ENCODE measurements at places on chromosomes 2 and 18. TPM values are rescaled to one million over a fixed set of nuclear protein-coding genes. Genes with fewer than 3 reads are reported as not detected.
A peak's percentile ranks its signal among the peaks of the same experiment; 100 is the strongest.

Gene STARD6
- total RNA-seq = not detected

Gene WDR75
- 70.2 TPM for total RNA-seq

Gene GPR75
- 1.2 TPM for total RNA-seq

Gene B3GNT7
- total RNA-seq = 6.1 TPM

Gene COQ10B
- total RNA-seq = 20.4 TPM

Gene EVX2
- not detected for total RNA-seq

Gene C2orf80
- total RNA-seq = not detected

Gene KCNJ13
- total RNA-seq = not detected

Gene NEU2
- total RNA-seq = not detected

Gene KLF7
- 15.4 TPM for total RNA-seq

Gene SPATA3
- total RNA-seq = not detected

Gene FAM98A
- total RNA-seq = 42.9 TPM

Gene ST8SIA3
- total RNA-seq = not detected

Gene SPAST
- 16.2 TPM for total RNA-seq

Gene TUBA4B
- not detected for total RNA-seq

Gene CACNB4
- 2.0 TPM for total RNA-seq

Gene WNT10A
- 1.5 TPM for total RNA-seq

- H3K4me3 ChIP-seq = no peak overlapping the region
- H3K27ac ChIP-seq = no peak overlapping the region
- no peaks in the 10 kb centered on the region for H3K27me3 ChIP-seq
- DNase-seq = no peak
- no peaks in the 10 kb centered on the region for H3K4me1 ChIP-seq
- H3K36me3 ChIP-seq = no peaks in the 10 kb centered on the region
Measured at GRCh38 chr18:56574861-56575260, 63.5 kb downstream of the TXNL1 start.

DNA sequence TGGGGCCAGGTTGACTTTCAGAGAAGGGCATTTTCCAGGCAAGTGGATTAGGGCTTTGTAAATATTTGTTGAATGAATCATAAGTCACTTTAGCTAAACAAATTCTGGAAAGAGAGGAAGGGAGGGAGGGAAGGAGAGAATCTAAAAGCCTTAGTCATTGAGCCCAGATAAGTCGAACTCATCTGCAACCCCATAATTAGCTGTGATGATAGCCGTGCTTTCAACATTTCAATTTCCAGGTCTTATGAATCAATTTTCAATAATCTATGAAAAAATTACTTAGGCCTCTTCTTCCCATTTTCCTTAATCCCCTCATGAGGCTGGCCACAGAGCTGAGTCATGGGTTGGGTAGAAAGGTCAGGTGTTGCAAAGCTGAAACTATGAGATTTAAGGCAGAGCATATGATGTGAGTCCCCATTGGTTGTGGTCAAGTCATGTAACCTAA is 111.9 kb upstream of the MAPRE2 start:
- H3K27me3 ChIP-seq = no peaks in the 10 kb centered on the region
- H3K36me3 ChIP-seq = no peaks in the 10 kb centered on the region
- peak overlapping the region; percentile 35 for H3K4me3 ChIP-seq
- H3K4me1 ChIP-seq = peaks cover 25% of the 10 kb centered on the region

GRCh38 chr2:117963446-117963845 is 50.4 kb downstream of the CCDC93 start:
- H3K27ac ChIP-seq = no peak overlapping the region
- no peak overlapping the region for H3K4me3 ChIP-seq
- H3K36me3 ChIP-seq = peaks cover 4% of the 10 kb centered on the region
- no peak for DNase-seq
- no peaks in the 10 kb centered on the region for H3K27me3 ChIP-seq
- no peaks in the 10 kb centered on the region for H3K4me1 ChIP-seq

GRCh38 chr2:110828330-110828729 is 96.0 kb downstream of the ACOXL start:
- no peak overlapping the region for H3K27ac ChIP-seq
- no peak for DNase-seq
- no peaks in the 10 kb centered on the region for H3K36me3 ChIP-seq
- no peaks in the 10 kb centered on the region for H3K4me1 ChIP-seq
- H3K27me3 ChIP-seq = no peaks in the 10 kb centered on the region

- no peaks in the 10 kb centered on the region for H3K4me1 ChIP-seq
- no peak overlapping the region for H3K4me3 ChIP-seq
- no peaks in the 10 kb centered on the region for H3K27me3 ChIP-seq
- no peak for DNase-seq
- no peaks in the 10 kb centered on the region for H3K36me3 ChIP-seq
Measured at GRCh38 chr2:175049661-175050060, 44.5 kb upstream of the CHN1 start.

GRCh38 chr2:235324324-235324723 is 169.5 kb upstream of the AGAP1 start:
- peaks cover 37% of the 10 kb centered on the region for H3K4me1 ChIP-seq
- H3K36me3 ChIP-seq = no peaks in the 10 kb centered on the region
- H3K4me3 ChIP-seq = no peak overlapping the region
- no peak overlapping the region for H3K27ac ChIP-seq

DNA sequence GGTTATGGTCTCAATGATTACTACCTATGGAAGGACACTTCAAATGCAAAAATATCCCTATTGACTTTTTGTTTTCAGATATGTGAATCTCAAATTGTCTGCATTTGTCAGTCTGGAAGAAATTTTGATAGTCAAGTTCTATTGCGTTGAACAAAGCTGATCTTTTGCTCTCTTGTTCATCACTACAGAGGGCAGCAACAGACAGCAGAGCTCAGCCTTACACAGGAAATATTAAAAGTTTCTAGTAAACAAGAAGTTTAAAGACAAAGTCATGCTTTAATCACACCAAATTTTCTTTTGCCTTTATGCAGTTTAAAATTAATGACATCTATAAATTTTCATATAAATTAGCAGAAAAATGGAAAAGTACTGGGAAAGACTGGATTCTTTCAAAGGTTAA is 617.5 kb downstream of the NR4A2 start:
- no peak overlapping the region for H3K4me3 ChIP-seq
- H3K27ac ChIP-seq = no peak overlapping the region

- H3K27ac ChIP-seq = no peak overlapping the region
- no peaks in the 10 kb centered on the region for H3K4me1 ChIP-seq
- H3K27me3 ChIP-seq = peaks cover 35% of the 10 kb centered on the region
- no peak overlapping the region for H3K4me3 ChIP-seq
Measured at GRCh38 chr2:165105926-165106325, 97.9 kb downstream of the SCN3A start.

DNA sequence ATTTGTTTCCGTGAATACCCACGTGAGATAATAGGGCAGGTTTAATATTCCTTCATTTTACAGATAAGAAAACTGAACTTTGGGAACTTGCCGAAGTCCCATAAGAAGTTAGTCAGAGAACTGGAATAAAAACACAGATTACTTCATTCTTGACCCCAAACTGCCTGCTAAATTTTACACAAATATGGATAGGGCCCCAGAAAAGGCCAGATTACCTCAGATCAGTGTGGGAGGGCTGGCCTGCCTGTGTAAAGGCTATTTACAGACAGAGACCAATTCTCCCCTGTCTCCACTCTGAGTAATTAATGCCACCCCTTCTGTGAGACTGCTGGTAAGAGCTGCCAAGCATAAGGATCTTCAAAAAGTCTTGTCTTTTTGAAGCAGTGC is 139.2 kb downstream of the MGAT5 start:
- H3K36me3 ChIP-seq = no peaks in the 10 kb centered on the region
- no peak overlapping the region for H3K4me3 ChIP-seq
- no peak for DNase-seq
- peaks cover 16% of the 10 kb centered on the region for H3K4me1 ChIP-seq
- no peaks in the 10 kb centered on the region for H3K27me3 ChIP-seq

GRCh38 chr2:113179446-113180045 is 5.8 kb downstream of the PSD4 start:
- H3K27ac ChIP-seq = no peak overlapping the region
- H3K4me3 ChIP-seq = no peak overlapping the region
- DNase-seq = no peak

GRCh38 chr18:64179556-64180080 is 30.7 kb upstream of the LINC00305 start:
- H3K27ac ChIP-seq = no peak overlapping the region
- H3K4me1 ChIP-seq = no peaks in the 10 kb centered on the region
- no peak overlapping the region for H3K4me3 ChIP-seq
- H3K27me3 ChIP-seq = no peaks in the 10 kb centered on the region
- H3K36me3 ChIP-seq = no peaks in the 10 kb centered on the region

GRCh38 chr2:205017381-205017780 is 472.1 kb downstream of the PARD3B start:
- H3K27ac ChIP-seq = no peak overlapping the region
- H3K27me3 ChIP-seq = no peaks in the 10 kb centered on the region
- H3K4me3 ChIP-seq = no peak overlapping the region
- H3K36me3 ChIP-seq = no peaks in the 10 kb centered on the region
- no peaks in the 10 kb centered on the region for H3K4me1 ChIP-seq

GRCh38 chr2:158385646-158386045 is 70.9 kb downstream of the CCDC148 start:
- no peaks in the 10 kb centered on the region for H3K36me3 ChIP-seq
- DNase-seq = no peak
- no peaks in the 10 kb centered on the region for H3K4me1 ChIP-seq
- H3K27ac ChIP-seq = no peak overlapping the region

- DNase-seq = no peak
- no peak overlapping the region for H3K4me3 ChIP-seq
- H3K4me1 ChIP-seq = no peaks in the 10 kb centered on the region
- no peak overlapping the region for H3K27ac ChIP-seq
- no peaks in the 10 kb centered on the region for H3K36me3 ChIP-seq
- H3K27me3 ChIP-seq = peaks cover 21% of the 10 kb centered on the region
Measured at GRCh38 chr2:126891681-126892500, 6.8 kb upstream of the TEX51 start.

DNA sequence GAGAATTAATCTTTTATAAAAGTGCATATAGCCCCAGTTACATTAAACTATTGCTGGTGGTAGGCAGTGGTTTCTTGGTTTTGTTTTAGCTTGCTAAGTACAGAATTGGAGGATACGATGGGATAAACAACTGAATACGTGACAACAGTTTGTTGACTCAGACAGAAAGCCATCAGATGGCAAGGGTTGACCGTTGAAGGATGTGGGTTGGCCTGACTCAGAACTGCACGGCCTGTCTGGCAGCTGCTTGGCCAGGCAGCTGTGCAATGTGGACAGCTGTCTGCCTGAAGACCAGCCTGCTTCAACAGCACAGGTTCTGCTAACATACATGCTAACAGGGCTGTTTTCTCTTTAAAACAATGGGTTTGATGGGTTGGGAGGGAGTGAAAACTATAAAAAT is 46.6 kb downstream of the PRKRA start:
- H3K27ac ChIP-seq = no peak overlapping the region
- H3K36me3 ChIP-seq = no peaks in the 10 kb centered on the region
- no peaks in the 10 kb centered on the region for H3K27me3 ChIP-seq
- H3K4me1 ChIP-seq = no peaks in the 10 kb centered on the region
- H3K4me3 ChIP-seq = no peak overlapping the region
- DNase-seq = no peak

GRCh38 chr18:47595831-47596501 is 334.5 kb downstream of the SMAD2 start:
- no peaks in the 10 kb centered on the region for H3K36me3 ChIP-seq
- H3K27me3 ChIP-seq = no peaks in the 10 kb centered on the region
- H3K4me1 ChIP-seq = no peaks in the 10 kb centered on the region
- no peak overlapping the region for H3K27ac ChIP-seq
- no peak overlapping the region for H3K4me3 ChIP-seq

- H3K27me3 ChIP-seq = no peaks in the 10 kb centered on the region
- no peak for DNase-seq
- no peak overlapping the region for H3K27ac ChIP-seq
- no peaks in the 10 kb centered on the region for H3K4me1 ChIP-seq
- H3K36me3 ChIP-seq = no peaks in the 10 kb centered on the region
- no peak overlapping the region for H3K4me3 ChIP-seq
Measured at GRCh38 chr18:42801706-42802105, 313.8 kb downstream of the RIT2 start.

GRCh38 chr2:55796121-55796520 is 102.5 kb upstream of the PNPT1 start:
- no peak overlapping the region for H3K27ac ChIP-seq
- no peak overlapping the region for H3K4me3 ChIP-seq
- no peaks in the 10 kb centered on the region for H3K27me3 ChIP-seq
- no peaks in the 10 kb centered on the region for H3K4me1 ChIP-seq
- H3K36me3 ChIP-seq = no peaks in the 10 kb centered on the region

- DNase-seq = no peak
- H3K4me1 ChIP-seq = peaks cover 16% of the 10 kb centered on the region
- no peak overlapping the region for H3K4me3 ChIP-seq
- no peak overlapping the region for H3K27ac ChIP-seq
Measured at GRCh38 chr2:11498543-11499034, 32.6 kb upstream of the E2F6 start.

GRCh38 chr2:229130522-229130921 is 140.6 kb downstream of the PID1 start:
- no peaks in the 10 kb centered on the region for H3K4me1 ChIP-seq
- H3K36me3 ChIP-seq = no peaks in the 10 kb centered on the region
- no peaks in the 10 kb centered on the region for H3K27me3 ChIP-seq
- DNase-seq = no peak

DNA sequence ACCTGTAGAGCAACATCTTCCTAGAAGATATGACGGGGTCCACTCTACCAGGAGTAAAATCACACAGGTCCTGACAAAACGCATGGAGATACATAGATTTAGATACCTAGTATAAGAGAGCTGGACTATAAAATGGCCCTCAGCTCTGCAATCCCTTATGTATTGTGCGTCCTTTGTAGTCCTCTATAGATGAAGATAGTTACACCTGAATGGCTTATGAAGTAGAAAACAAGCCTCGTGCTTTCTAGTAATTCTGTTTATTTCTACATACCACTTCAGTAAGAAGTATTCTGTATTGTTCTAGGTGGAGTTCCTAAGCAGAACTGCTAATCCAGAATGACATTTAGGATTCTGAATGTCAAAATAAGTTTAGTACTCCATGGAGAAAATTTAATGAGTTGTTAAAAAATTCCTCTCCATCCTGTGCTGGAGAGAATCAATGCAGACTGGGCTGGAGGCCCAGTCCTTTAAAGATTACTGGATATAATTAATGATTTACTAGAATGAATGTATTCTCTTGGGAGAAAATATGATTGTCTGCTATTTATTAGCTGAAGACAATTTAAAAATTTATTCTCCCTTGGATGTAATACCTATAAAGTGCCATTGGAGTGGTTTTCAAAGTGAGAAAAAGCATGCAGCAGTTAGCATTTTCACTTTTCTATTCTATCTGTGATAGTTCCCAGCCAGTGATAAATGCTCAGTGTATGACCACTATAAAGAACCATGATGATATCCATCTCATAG is 147.3 kb upstream of the UNC80 start:
- H3K4me3 ChIP-seq = no peak overlapping the region
- H3K27me3 ChIP-seq = no peaks in the 10 kb centered on the region
- H3K36me3 ChIP-seq = no peaks in the 10 kb centered on the region
- H3K4me1 ChIP-seq = peaks cover 2% of the 10 kb centered on the region

GRCh38 chr2:18961991-18962421 is 372.6 kb upstream of the NT5C1B start:
- H3K4me1 ChIP-seq = no peaks in the 10 kb centered on the region
- no peak overlapping the region for H3K27ac ChIP-seq
- no peak for DNase-seq

- no peaks in the 10 kb centered on the region for H3K36me3 ChIP-seq
- peaks cover 6% of the 10 kb centered on the region for H3K4me1 ChIP-seq
- H3K27ac ChIP-seq = no peak overlapping the region
- H3K4me3 ChIP-seq = no peak overlapping the region
- H3K27me3 ChIP-seq = no peaks in the 10 kb centered on the region
Measured at GRCh38 chr2:241309684-241310117, 5.8 kb downstream of the HDLBP start.

Data from HCT116 (cell line).